Pancreas (tissue), 10 donors: ENCODE measurements at places on chromosomes 5 and 9. TPM values are rescaled to one million over a fixed set of nuclear protein-coding genes. Genes with fewer than 3 reads are reported as not detected.
A peak's percentile ranks its signal among the peaks of the same experiment; 100 is the strongest.

DNA sequence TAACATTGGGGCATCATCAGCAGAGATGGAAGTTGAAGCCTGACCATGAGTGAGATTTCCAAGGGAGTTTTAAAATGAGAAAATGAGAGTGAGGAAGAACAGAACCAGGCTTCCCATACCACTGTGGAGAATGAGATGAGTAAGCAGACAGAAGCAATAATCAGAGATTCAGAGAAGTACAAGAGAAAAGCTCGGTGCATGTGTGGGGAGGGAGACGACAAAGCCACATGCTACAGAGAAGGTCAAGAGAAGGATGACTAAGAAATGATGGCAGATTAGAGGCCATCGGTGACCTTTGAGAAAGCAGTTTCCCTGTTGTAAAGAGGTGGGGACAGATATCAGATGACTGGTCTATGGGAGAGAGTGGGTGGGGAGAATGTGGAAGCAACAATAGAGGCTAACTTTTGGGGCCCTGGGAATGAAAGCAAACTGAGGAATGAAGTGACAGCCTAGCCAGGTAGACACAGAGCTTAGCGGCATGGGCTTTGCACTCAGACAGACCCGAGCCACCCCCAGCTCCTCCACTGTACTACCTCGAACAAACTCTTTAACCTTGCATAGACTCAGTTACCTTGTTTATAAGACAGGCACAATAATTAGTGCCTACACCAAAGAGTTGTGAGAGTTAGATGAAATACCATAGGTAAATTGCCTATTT is 207.7 kb downstream of the PIK3R1 start:
- no peaks in the 10 kb centered on the region for H3K36me3 ChIP-seq

DNA sequence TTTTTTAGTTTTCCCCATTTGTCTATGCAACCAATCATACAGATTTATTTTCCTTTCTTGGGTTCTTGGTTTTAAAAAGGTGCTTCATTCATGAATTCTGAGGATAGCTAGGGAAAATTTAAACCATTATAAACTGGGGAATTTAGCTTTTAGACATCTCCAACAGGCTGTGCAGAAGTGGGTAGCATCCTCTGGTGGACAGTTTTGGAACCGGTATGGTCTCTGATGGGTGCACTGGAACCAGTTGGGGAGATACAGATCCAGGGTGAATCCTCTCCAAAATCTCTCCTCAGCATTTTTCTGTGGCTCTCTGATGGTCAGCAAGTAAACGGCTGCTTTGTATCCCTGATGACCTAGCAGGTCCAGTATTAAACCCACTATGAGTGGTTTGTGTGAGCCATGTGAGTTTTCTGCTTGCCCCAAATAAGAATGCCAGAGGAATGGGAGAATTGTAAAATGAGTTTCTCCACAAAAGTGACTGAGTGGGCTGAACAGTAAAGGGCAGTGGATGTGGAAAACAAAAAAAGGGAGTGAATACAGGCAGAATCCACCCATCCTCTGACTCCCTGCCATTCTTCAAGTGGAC is 9.1 kb upstream of the DNAJC25 start:
- no peak for DNase-seq
- no peaks in the 10 kb centered on the region for H3K36me3 ChIP-seq
- no peak overlapping the region for H3K27ac ChIP-seq
- no peaks in the 10 kb centered on the region for H3K27me3 ChIP-seq
- no peaks in the 10 kb centered on the region for H3K4me1 ChIP-seq

GRCh38 chr5:115684513-115685037 is 58.7 kb upstream of the TMED7 start:
- H3K36me3 ChIP-seq, result no peaks in the 10 kb centered on the region
- no peak for DNase-seq
- no peak overlapping the region for H3K27ac ChIP-seq
- H3K4me3 ChIP-seq, result no peak overlapping the region
- no peaks in the 10 kb centered on the region for H3K4me1 ChIP-seq
- H3K27me3 ChIP-seq, result no peaks in the 10 kb centered on the region

GRCh38 chr9:78130004-78130403 is 98.4 kb upstream of the GNAQ start:
- no peak overlapping the region for H3K4me3 ChIP-seq
- H3K27me3 ChIP-seq, result no peaks in the 10 kb centered on the region
- DNase-seq, result no peak
- H3K4me1 ChIP-seq, result no peaks in the 10 kb centered on the region

- no peaks in the 10 kb centered on the region for H3K36me3 ChIP-seq
- no peak overlapping the region for H3K27ac ChIP-seq
- DNase-seq, result no peak
- H3K27me3 ChIP-seq, result no peaks in the 10 kb centered on the region
- H3K4me3 ChIP-seq, result no peak overlapping the region
Measured at GRCh38 chr5:16538006-16538405, 72.4 kb upstream of the ZNF622 start.

DNA sequence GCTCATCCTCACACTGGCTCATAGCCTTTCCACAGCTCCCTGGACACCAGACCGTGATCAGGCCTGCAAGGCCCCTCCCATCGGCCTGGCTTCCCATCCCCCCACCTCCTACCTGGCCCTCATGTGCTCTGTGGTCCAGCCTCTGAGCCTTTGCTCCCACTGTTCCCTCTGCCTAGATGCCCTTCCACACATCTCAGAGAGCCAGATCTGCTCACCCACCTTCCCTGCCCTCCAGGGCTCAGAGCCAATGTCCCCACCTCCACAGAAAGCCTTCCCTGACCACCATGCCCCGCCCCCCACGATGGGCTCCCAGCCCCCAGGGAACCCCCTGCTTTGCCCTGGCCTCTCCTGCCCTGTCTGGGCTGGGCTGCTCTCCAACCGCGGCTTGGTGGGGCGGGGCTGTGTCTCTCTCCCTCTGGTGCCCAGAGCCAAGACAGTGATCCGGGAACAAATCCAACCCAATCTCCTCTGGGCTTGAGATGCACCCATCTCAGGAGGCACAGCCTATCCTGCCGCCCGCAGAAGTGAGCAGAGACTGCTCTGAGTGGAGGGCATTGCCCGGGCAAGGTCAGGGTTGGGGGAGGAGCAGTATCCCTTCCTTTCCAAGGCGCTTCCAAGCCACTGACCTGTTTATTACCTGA is 1.6 kb downstream of the NINJ1 start:
- no peaks in the 10 kb centered on the region for H3K36me3 ChIP-seq
- DNase-seq, result peak; percentile 83
- H3K4me3 ChIP-seq, result no peak overlapping the region
- H3K4me1 ChIP-seq, result peaks cover 16% of the 10 kb centered on the region
- peak overlapping the region; percentile 93 for H3K27ac ChIP-seq

- DNase-seq, result no peak
- H3K27ac ChIP-seq, result no peak overlapping the region
- H3K36me3 ChIP-seq, result peaks cover 6% of the 10 kb centered on the region
- H3K4me1 ChIP-seq, result no peaks in the 10 kb centered on the region
- no peak overlapping the region for H3K4me3 ChIP-seq
Measured at GRCh38 chr5:134139377-134139851, 24.9 kb downstream of the TCF7 start.

DNA sequence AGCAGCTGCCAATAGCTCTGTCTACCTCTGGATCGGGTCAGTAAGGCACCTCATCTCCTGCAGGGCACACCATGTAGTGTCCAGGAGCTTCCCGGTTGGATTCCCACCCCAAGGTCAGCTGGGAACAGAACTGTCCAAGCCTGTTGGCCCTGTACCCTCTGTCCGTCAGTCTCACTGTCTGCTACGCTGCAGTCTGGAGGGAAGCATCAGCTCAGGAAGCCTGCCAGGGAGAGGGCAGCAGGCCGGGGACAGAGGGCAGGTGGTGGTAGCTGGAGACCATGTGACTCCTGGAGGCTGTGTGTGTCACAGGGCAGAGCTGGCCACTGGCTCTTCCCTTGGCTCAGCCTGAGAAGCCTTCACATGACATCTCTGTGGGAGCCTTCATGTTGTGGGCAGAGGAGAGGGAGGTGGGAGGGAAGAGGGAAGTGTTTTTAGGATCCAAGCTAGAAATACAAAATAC is 134.5 kb downstream of the SEC61B start:
- no peaks in the 10 kb centered on the region for H3K27me3 ChIP-seq
- H3K4me3 ChIP-seq, result no peak overlapping the region
- H3K27ac ChIP-seq, result no peak overlapping the region
- H3K4me1 ChIP-seq, result no peaks in the 10 kb centered on the region
- no peak for DNase-seq

DNA sequence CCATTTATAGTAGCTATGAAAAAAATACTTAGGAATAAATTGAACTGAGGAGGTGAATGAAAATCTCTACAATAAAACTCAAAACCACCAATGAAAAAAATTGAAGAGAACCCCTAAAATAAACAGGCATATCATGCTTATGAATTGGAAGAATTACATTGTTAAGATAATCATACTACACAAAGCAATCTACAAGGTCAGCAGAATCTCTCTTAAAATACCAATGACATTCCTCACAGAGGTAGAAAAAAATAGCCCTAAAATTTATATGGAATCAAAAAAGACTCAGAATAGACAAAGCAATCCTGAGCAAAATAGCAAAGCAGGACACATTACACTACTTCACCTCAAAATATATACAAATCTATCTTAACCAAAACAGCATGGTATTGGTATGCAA is 23.2 kb downstream of the PRDM9 start:
- no peaks in the 10 kb centered on the region for H3K4me1 ChIP-seq
- H3K27ac ChIP-seq, result no peak overlapping the region
- no peaks in the 10 kb centered on the region for H3K27me3 ChIP-seq
- no peak overlapping the region for H3K4me3 ChIP-seq

DNA sequence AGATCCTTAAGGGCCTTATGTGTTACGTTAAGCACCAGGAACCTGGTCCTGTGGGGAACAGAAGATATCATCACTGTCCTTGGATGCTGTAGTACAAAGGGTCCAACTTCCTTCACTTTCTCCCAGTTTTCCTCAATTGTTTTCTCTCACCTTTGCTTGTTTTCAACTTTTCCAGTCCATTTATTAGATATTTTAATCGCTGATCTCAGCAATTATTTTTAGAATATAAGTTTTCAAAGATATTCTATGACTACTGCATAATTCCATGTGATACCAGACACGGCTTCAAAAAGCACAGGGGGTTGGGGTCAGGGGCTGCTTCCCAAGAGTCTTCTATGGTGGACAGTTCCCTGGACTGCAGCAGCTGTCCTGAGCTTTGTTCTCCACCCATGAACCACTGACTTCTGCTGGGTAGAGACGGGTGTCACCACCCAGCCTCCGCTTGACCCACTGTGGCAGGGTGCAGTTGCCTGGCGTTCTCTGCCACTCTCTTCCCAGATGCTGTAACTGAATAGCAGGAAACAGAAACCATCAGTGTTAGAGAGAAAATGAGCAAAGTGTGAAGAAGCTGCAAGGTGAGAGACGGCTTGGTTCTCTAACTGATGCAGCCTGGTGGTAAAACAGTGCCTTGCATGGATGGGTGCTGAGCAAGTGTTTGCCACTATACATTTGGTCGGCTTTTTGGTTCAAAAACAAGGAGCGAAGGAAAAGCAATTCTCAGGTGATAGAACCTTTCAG is 383.0 kb downstream of the RAB3C start:
- H3K27ac ChIP-seq, result no peak overlapping the region
- no peaks in the 10 kb centered on the region for H3K4me1 ChIP-seq
- H3K4me3 ChIP-seq, result no peak overlapping the region
- DNase-seq, result no peak
- no peaks in the 10 kb centered on the region for H3K36me3 ChIP-seq

DNA sequence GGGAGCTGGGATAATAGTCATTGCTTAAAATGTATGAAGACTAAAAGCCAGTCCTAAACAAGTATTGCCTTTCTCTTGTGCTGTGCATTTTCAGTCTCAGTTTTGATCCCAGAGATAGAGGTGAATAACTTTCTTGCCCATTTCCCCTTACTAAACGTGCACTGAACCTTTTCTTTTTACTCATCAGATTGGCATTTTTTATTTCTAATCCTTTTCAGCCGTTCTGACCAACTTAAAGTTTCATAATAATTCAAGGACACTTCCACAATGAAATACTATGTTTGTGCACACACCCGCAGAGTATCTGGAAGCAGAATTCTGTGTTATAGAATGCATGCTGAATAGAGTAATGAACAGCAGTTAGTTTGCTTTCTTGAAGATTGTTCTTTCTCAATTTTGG is 343.6 kb downstream of the LRRC70 start:
- no peak for DNase-seq
- H3K36me3 ChIP-seq, result no peaks in the 10 kb centered on the region
- H3K27me3 ChIP-seq, result no peaks in the 10 kb centered on the region
- H3K4me3 ChIP-seq, result no peak overlapping the region
- H3K27ac ChIP-seq, result no peak overlapping the region

GRCh38 chr9:15192856-15193255 is 114.2 kb downstream of the TTC39B start:
- no peak overlapping the region for H3K27ac ChIP-seq
- no peaks in the 10 kb centered on the region for H3K4me1 ChIP-seq
- no peak for DNase-seq
- H3K36me3 ChIP-seq, result peaks cover 11% of the 10 kb centered on the region
- no peaks in the 10 kb centered on the region for H3K27me3 ChIP-seq

DNA sequence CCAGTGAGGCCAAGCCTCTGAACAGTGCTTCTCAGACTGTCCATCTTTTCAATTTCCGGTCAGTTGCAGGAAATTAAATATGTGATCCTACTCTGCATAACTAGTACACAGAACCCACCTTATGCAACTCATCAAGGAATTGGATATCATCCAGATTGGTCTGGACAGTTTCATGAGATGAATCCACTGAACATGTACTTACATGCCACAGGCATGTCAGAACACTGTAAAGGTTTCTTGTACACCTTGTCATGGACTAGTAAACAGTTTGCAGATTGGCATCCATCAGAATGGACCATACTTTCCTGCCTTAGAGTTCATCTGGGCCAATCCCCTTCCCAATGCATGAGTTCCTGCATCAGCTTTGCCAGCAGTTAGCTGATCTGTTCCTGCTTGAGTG is 30.4 kb downstream of the GARNL3 start:
- H3K36me3 ChIP-seq, result no peaks in the 10 kb centered on the region
- H3K4me1 ChIP-seq, result no peaks in the 10 kb centered on the region
- H3K27ac ChIP-seq, result no peak overlapping the region
- no peaks in the 10 kb centered on the region for H3K27me3 ChIP-seq

GRCh38 chr5:95720094-95720786 is 10.9 kb upstream of the RHOBTB3 start:
- peak overlapping the region; percentile 46 for H3K27ac ChIP-seq
- DNase-seq, result no peak
- no peaks in the 10 kb centered on the region for H3K27me3 ChIP-seq
- H3K4me1 ChIP-seq, result peaks cover 37% of the 10 kb centered on the region
- no peaks in the 10 kb centered on the region for H3K36me3 ChIP-seq
- H3K4me3 ChIP-seq, result no peak overlapping the region

Gene WDR31
- total RNA-seq, result 4.5 TPM

Gene MVB12B
- total RNA-seq, result 4.6 TPM

Gene HBEGF
- 1.2 TPM for total RNA-seq

Gene ENG
- 12.2 TPM for total RNA-seq

Gene BRINP1
- total RNA-seq, result not detected
